ENCODE measurements at places on chromosomes 12 and 14.

- no peak for DNase-seq
These were observed 1630.4 kb upstream of the SEL1L start for GRCh38 chr14:83164016-83164415.

DNA sequence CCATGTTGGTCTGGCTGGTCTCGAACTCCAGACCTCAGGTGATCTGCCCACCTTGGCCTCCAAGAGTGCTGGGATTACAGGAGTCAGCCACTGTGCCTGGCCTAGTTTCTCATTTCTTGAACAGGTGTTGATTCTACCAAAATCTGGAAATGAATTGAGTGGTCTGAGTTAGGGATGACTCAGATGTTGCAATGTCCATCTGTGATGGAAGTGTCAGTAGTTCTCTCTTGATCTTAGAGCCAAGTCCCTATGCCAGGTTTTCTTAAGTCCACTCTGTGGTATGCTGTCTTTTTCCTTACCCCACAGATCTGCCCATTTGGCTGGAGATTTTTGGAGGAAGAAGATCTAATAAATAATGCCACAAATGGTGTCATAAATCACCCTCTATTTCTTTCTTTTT is 12.6 kb downstream of the SNAPC1 start:
- no peak for DNase-seq

- DNase-seq = peak; percentile 51
These were observed at the start of gene CRIP2 for GRCh38 chr14:105474483-105475268. CRIP2 (plus strand) TSS chr14:105474821; CDS start chr14:105474863, 42 bp downstream.

GRCh38 chr12:124389138-124389724 is 94.3 kb downstream of the RFLNA start:
- DNase-seq = no peak

GRCh38 chr12:60052483-60052882 is 456.7 kb downstream of the SLC16A7 start:
- DNase-seq = no peak

DNA sequence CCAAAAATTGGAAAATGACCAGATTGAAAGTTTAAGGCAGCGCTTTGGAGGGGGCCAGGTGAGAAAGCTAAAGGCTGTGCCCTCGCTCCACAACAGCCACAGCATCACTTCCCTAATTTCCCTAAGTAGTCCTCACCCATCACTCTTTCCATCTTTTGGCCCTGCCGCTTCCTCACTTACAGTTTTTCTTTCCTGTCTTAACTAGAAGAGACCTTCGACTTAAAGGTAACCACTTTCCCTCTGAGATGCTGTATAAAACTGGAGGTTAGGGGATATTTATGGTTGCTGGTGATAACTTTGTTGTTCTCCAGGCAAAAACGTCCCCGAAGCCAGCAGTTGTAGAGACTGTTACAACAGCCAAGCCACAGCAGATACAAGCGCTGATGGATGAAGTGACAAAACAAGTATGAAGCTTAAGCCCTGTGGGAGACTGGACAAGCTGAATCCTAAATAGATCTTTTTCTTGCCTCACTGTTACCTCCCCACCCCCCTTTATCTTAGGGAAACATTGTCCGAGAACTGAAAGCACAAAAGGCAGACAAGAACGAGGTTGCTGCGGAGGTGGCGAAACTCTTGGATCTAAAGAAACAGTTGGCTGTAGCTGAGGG is 4.3 kb downstream of the DDIT3 start:
- peak; percentile 31 for DNase-seq

DNA sequence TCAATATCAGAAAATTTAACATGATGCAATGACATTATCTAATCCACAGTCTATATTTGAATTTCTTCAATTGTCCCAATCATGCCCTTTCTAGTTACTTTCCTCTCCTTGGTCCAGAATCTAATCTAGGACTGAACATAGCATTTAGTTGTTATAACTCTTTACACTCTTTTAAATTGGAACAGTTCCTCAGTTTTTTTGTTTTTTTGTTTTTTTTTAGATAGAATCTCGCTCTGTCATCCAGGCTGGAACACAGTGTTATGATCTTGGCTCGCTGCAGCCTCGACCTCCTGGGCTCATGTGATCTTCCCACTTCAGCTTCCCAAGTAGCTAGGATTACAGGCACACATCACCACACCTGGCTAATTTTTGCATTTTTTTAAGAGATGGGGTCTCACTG is 63.1 kb downstream of the RERG start:
- no peak for DNase-seq

GRCh38 chr14:32244404-32244803 is 41.3 kb upstream of the RNU6-8 start:
- no peak for DNase-seq

- DNase-seq = no peak
These were observed 180.1 kb upstream of the ARID2 start for GRCh38 chr12:45549337-45549902.

DNA sequence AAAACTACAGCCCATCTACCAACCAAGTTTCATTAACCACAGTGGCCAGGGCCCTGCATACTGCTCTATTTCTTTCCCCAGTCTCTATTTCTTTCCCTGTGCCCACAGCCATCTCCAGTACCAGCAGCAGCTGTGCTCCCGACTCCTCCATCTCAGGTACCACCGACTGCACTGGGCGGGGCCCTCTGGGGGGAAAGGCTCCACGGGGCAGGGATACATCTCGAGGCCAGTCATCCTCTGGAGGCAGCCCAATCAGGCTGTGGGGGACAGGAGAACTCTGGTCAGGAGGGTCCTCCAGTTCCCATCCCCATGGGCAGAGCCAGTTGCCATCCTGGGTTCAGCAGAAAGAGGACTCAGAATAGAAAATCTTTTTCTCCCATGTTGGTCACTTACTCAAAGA is 3.0 kb downstream of the CDK4 start:
- no peak for DNase-seq

GRCh38 chr14:100018482-100018881 is 46.7 kb upstream of the EVL start:
- no peak for DNase-seq

DNA sequence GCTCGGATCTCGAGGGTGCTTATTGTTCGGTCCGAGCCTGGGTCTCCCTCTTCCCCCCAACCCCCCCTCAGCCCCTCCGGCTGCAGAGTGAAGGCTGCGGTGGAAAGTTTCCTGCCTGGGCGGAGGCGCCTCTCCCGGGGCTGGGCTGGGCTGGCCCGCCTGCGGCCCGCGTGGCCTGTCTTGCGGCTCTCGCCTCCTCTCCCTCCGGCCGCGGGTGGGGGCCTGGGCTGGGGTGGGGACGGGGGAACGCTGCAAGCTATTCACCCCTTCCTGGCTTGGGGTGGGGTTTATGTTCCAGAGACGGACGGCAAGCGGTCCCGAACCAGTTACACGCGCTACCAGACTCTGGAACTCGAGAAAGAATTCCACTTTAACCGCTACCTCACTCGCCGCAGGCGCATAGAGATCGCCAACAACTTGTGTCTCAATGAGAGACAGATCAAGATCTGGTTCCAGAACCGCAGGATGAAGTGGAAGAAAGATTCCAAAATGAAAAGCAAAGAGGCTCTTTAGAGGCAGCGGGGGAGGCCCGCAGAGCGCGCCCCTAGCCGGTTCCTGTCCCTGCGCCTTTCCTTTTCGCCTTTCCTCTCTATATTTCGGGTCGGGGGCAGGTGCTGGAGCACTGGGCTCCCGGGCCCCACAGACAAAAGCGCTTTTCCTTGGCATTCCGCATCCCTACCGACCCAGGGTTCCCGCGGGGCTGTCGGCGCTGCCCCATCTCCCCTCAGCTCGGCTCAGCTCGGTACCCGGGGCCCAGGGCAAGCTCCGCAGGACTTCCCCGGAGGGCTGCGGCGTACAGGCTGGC is 1.3 kb downstream of the HOXC5 start:
- no peak for DNase-seq

Data from hematopoietic multipotent progenitor cell treated with erythropoietin and hydrocortisone succinate and interleukin-3 and kit ligand, for 17 days (in vitro differentiated cells).